ENCODE measurements at places on chromosomes 2 and 18.

GRCh38 chr2:43116988-43117387 lies 109.4 kb downstream of the ZFP36L2 start:
- DNase-seq: no peak

DNA sequence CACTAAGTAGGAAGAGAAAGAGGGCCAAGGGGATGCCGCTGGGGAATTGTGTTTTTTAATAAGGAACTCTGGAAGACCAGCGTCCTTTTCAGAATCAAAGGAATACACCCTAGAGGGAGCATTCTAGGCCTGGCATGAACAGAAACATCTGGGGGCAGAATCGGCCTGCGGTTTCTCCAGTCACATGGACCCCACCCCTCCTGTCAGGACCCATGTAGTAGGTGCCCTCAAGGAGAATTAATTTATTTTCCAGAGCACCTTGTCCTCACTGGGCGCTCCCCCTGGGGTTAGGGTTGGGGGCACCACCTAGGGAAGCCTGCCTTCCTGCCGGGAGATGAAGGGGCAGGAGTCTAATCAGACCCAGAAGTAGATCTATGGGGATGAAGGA lies 44.2 kb downstream of the TMEM37 start:
- DNase-seq: no peak

DNA sequence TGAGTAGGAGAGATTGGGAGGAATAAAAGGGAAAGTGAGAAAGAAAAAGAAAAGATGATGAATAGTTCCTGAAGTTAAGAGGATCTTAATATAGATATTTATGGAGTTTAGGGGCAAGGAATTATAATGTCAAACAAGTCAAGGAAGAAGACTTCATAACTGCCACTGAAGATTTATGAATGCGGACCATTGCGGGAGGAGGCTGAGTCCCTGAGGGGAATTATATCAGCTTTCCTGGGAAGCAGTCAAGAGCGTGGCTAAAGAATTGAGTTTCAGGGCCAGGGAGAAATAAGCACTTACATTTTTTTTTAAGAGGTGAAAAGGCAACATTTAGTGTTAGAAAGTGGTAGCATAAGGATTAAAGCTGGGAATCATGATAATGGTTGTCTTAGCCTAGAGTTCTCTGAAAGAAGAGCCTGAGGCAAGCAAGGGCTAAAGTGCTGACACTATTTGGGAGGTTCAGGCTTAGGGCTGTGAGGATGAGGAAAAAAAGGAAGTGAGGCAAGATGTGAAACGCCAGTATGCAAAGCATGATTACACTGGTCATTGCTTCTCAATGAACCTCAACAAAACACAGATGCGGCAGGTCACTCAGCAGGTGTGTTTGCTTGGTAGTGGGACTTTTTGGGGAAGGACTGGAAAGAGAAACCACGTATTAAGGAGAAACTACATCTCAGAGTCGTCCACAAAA lies 217.1 kb downstream of the SLC4A3 start:
- DNase-seq: no peak

GRCh38 chr2:7206111-7206810 lies 289.0 kb downstream of the RNF144A start:
- DNase-seq: no peak

- no peak for DNase-seq
These were observed 5.3 kb upstream of the G6PC2 start for GRCh38 chr2:168895771-168896170.

- no peak for DNase-seq
These were observed 477.4 kb downstream of the CPS1 start for GRCh38 chr2:211033765-211034164.

GRCh38 chr2:176388861-176389260 lies 119.6 kb downstream of the MTX2 start:
- DNase-seq: no peak

DNA sequence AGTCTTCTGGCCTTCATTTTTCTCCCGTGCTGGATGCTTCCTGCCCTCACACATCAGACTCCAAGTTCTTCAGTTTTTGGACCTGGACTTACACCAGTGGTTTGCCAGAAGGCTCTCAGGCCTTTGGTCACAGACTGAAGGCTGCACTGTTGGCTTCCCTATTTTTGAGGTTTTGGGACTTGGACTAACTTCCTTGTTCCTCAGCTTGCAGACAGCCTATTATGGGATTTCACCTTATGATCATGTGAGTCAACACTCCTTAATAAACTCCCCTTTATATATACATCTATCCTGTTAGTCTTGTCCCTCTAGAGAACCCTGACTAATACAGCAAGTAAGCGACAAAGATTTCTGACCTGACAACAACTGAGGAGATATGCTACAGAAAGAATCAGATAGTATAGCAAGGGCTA lies 7.2 kb downstream of the CDC42EP3 start:
- DNase-seq: no peak

DNA sequence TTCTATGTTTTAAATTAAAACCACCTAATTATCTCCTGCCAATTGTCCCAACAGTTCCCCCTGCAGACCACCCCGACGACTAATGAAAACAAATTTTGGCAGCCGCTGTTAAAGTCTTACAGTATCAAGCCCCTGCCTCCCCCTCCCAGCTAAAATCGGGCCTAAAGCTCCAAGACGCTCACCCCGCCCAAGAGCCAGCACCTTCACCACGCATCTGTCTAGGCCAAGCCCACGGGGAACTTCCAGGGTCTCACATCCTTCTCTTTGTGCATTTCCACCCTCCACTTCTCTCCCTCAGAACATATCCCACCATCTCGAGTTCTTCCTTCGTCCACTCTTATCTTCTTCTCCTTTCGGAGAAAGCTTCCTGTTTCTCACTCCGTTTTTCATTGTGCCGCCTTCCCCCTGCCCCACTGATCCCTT lies 445 bp downstream of the PRPF40A start:
- no peak for DNase-seq

DNA sequence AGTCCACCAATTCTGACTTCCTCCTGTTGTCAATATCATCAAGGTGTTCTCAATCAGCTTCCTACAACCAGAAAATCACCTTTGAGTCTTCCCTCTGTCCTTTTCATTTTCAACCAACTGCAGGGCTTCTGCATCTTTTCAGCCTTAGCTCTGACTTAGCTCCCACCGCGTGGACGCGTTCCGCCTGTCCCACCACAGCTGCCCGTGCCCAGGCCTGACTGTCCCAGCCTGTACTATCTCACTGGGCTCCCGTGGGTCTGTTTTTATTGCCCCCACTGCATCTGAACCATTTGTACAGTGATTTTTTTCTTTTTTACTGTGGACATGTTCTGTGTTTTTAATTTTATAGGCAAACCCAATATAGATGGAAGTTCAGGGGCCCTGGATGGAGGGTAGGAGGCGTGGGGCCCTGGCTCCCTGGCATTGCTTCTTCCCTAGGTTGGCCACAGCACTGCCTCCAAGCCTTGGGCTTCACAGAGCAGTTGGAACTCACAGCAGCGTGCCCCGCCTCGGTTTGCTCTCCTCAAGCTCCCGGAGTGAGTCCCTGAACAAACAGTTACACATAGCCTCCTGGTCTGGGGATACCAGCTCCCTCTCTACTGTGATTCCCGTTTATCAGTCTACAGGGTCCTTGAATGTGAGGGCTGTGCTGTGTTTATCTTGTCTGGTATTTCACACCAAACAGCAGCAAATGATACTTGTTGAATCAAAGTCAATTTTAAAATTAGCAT lies 280.6 kb upstream of the PXDN start:
- DNase-seq: no peak
